Stimulated activated CD4-positive, alpha-beta T cell treated with anti-CD3 and anti-CD28 coated beads, TNF-alpha, amount 100 ng/mL, for 1 hour (primary cell): ENCODE measurements at places on chromosomes 11 and 22.

DNA sequence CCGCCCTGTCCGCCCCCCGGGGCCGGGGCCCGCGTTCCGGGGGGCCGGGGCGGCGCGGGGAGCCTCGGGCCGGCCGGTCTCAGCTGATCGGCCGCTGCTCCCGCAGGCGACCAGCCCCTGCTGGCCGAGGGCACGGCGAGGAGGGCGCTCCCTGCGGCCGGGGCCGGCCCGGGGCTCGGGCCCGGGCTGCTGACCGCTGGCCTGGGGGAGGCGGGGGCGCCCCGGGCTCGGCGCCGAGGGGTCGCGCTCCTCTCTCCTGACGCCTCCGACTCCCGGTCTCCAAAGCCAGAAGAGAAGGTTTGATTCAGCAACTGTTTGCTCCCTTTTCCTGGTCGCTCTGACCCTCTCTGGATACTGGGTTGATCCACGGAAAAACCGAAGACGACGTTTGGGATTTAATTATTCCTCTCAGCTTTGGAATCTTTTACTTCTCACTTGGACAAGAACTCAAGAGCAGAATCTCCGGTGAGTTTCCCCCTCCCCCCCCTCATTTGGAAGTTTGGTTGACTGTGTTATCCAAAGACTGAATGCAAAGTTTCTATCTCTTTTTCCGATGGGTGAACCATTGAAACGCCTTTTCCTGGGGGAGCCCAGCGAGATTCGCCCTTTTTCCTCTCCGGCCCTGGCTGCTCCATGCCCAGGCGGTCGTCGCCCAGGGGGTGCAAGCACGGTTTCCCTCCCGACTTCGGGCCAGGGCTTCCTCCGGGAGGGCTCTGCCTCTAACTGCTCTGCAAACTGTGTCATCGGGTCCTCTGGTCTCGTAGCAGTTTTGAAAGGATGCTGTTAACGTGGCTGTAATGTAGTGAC lies 725 bp downstream of the KDM2A start:
- DNase-seq = no peak

- no peak for DNase-seq
Observed at GRCh38 chr11:126082251-126083109, 19.8 kb upstream of the CDON start.

DNA sequence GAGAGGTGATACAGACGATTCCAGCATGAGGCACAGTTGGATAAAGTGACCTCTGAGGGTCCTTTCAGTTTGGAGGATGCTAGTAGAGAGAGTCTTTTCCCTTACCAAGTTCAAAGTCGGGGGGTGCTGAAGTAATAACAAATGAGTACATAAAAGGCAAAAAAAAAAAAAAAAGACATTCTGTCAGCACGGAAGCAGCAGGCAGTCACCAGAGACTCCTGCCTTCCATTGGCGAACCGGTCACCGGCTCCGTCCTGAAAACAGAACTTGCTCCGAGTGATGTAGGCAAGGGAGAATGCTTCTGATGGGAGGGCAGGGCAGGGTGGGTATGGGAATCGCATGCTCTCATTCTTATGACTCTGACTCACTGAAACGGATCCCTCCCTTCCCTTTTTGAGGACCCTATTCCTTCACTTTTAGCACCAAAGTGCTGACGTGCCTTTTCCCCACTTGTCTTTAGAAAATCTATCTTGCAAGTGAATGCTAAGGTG lies 65.9 kb downstream of the PRR5L start:
- no peak for DNase-seq

DNA sequence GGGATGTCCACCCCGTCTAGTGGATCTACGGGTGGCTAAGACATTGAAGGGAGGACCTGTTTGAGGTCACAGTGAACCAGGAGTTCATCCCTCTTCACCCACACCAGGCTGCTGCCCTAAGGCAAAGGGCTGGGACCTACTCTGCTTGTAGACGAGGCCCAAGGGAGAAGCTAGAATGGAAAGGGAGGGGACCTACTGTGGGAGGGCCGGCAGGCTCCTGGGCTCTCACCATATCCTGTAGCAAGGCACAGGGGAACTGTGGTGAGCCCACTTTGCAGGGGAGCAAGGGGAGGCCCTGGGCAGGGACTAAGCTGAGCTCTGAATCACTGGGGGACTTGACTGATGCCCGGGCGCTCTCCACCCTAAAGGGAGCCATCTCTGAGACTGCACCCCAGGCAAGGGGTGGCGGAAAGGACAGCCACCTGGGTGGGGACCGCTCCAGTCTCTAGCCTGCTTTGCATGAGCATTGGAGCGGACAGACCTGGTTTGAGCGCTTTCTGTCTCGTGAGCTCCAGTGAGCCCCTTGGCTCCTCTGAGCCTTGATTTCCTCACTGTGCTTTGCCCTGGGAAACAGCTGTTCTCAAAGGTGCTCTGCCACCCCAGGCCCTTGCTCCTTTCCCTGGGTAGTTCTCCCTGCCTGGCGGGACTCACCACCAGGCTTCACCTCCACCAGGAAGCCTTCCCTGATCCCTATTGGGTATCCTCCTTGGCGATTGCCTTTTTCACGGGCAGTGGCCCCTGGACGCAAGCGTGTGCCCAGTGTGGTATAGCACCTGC lies 24.2 kb downstream of the PARVG start:
- DNase-seq = no peak

DNA sequence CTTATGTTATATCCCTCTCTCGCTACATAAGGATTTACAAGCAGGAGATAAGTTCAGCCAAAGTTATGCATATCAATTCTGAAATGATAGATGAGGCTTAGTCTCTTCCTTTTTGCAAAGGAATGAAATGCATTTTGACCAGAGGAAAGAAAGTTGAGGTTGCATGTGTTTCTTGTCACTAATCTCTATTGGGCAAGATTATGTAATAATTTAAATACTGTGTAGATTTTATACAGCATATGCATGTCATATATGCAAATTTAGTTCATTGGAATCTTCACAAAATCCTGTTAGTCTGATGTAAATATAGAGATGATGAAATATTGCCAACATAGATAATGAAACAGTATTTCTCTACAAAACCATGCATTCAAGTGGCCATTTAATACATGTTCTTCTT lies 858.7 kb upstream of the RAG2 start:
- no peak for DNase-seq

DNA sequence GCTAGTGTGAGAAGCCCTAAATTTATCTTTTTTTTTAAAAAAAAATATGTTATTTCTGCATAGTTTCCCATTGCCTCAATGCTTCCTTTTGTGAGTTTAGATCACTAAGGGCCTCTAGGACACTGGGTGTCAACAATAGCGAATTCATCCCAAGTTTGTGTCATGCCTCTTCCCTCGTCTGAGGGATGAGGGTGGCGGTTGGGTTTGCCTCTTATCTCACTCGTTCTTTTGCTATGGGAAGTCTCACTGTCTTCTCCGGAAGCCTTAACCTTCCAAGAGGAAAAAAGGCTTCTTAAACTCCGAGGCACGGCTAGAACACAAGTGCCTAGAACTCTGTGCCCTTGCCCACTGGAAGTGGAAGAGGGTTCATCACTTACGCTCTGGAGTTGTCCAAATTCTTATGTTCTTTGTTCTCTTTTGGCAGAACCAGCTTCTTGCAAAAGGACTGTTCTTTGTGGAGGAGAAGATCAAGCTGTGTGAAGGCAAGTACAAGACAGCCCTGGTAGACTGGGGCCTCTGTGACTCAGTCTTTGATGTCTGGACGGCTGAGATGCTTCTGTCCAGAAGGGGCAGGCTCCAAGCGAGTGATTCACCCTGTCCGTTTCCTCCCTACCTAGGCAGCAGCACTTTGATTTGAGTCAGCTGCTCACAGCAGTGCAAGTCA lies 78.5 kb downstream of the TRAF6 start:
- no peak for DNase-seq

DNA sequence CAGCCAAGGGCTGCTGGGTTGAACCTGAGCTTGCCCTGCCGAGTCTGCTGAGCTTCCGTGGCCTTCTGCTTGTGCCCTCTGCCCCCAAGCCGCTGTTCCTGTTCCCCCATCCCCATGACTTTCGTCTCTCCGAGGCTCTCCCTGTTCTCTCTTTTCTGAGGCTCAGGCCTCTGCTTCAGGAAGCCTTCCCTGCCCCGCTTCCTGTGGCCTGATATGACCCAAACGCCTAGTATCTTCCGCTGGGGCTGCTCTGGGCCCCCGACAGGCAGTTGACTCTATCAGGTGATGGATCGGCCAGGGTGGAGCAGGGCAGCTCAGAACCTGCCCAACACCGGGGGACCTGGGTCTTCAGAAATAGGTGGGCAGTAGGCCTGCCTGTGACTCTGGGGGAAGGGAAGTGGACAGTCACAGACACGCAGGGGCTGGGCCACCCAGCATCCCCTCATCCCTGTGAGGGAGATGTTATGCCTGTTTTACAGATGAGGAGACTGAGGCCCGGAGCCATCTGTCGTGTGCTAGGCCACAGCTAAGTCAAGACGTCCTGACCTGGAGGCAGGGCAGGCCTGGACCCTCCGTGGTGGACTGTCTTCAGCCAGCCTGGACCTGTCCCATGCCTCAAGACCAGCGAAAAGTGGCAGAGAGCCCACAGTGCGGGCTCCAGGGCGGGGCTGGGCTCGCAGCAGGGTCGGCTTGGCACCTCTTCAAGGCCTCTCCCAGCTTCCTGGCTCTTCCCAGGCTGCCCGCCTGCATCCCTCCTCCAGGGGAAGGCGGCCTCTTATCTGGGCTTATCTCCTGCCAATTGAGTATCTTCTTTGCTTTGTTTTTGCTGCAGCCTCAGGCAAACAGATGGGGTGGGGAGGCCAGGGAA lies 16.2 kb downstream of the BAD start:
- DNase-seq = no peak

GRCh38 chr11:65849366-65849765 lies 8.6 kb downstream of the CFL1 start:
- DNase-seq = no peak

- no peak for DNase-seq
Observed at GRCh38 chr22:24185501-24186351, 4.4 kb downstream of the SUSD2 start.

GRCh38 chr11:19050281-19050680 lies 10.2 kb downstream of the MRGPRX2 start:
- DNase-seq = no peak

- DNase-seq = no peak
Observed at GRCh38 chr11:71293961-71294782, 41.8 kb upstream of the SHANK2 start.

- DNase-seq = no peak
Observed at GRCh38 chr22:30474683-30475424, 3.0 kb upstream of the SEC14L3 start.

DNA sequence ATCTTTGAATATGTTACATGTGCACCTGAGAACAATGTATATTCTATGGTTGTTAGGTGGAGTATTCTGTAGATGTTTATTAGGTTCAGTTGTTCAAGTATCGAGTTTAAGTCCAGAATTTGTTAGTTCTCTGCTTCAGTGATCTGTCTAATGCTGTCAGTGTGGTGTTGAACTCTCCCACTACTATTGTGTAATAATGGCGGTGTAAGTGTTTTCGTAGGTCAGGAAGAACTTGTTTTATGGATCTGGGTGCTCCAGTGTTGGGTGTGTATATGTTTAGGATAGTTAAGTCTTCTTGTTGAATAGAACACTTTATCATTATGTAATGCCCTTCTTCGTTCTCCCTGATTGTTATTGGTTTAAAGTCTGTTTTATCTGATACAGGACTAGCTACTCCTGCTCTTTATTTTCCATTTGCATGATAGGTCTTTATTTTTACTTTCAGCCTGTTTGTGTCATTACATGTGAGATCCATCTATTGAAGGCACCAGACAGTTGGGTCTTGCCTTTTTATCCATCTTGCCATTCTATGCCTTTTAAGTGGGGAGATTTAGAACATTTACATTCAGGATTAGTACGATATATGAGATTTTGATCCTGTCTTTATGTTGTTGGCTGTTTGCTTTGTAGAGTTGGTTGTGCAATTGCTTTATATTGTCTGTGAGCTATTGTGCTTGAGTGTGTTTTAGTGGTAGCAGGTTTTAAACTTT lies 121.6 kb downstream of the DDX10 start:
- DNase-seq = no peak

DNA sequence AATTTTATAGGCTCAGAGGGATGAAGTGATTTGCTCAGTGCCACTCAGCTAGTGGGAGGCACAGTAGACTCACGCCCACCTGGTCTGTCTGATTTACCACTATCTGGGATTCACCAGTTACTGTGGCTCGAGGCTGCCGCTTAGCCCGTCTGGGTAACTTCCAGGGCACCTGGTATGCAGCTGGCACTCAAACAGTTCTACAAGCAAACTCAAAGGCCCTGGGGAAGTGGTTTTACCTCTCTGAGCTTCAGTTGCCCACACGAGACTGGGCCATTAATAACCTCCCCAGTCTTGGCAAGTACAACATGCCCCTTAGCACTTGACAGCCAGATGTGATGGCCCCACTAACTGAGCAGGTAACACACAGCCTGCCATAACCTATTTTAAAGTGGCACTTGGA lies 2.6 kb downstream of the GDPD5 start:
- DNase-seq = no peak

- no peak for DNase-seq
Observed at GRCh38 chr11:103622296-103622695, 414.1 kb upstream of the DDI1 start.

- DNase-seq = peak; percentile 20
Observed at GRCh38 chr22:31616315-31616980, 45.6 kb downstream of the PISD start.

- no peak for DNase-seq
Observed at GRCh38 chr22:44449061-44449682, 48.9 kb downstream of the RTL6 start.

GRCh38 chr22:29206372-29207242 lies 911 bp downstream of the EMID1 start:
- no peak for DNase-seq
